ENCODE measurements at places on chromosomes 2 and 18.

DNA sequence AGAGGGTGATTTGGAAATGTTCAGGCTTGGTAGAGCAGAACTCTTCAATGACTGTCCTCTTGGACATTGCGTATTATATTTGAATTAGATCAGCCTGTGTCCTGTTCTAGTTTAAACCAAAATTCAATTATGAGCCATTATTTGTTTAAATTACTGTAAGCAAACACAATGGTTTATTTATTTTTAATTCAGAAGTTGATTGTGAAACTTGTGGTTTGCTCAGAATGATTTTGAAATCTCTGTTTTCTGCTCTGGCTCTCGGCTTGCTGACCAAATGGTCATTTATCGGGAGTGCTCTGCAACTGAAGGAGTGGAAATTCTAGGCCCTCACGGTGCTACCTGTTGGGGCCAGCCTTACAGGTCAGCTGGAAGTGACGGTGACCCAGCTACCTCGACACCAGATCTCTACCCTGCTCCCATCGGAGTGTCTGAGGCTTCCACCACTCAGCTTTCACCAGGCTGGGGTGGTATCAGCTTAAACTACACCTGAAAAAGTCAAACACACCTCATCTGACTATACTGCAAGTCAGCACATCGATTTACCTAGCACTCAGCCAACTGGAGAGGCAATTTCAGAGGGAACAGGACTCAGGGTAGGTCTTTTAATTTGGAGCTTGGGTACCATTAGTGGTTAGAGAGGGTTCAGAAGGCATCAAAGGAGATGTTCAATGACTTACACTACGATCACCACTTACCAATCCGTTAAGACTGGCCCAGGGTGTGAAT lies 36.8 kb upstream of the GPD2 start:
- no peak for DNase-seq

GRCh38 chr2:226399006-226399405 lies 400.6 kb downstream of the IRS1 start:
- DNase-seq, result no peak

- DNase-seq, result no peak
These were observed 117.0 kb downstream of the STK39 start for GRCh38 chr2:168130346-168130745.

DNA sequence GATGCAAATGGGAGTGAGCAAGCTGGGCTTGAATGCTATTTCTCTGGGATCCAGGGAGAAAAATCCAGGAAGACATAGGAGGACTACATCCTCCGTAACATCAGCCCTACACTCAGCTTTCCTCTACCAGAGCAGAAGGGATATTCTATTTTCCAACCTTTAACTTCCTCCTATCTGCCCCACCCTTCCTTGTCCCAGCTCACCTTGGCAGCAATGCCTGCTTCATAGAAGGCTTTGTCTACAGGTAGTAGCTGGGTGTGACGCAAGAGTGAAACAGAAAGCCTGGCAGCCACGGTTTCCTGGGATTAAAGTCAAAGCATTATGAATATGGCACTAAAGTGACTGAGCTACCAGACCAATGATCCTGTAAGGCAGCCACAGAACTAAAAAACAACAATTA lies 3.9 kb downstream of the KRTCAP3 start:
- DNase-seq, result no peak

- DNase-seq, result no peak
These were observed 74.5 kb downstream of the SPRED2 start for GRCh38 chr2:65357959-65358294.

DNA sequence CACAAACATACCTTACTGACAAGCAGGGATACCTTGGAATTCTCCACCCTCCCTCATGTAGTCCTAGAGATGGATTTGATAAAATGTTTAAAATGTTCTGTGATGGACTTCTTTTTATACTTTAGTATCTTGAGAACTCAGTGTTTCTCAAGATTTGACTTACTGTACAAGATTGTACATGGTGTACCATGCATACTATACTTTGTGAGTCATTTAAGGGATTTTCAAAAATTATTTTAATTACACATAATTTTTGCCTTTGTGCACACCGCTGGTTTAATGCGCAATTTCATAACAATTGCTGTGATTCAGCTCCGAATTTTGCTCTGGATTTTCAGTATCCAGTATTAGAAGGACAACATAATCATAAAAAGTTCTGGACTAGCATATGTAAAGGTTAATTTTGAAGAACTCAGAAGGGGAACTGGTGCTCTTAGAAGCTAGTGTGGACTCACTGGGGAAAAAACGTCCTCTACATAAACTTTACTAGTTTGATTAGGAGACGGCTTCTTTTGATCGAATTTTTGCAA lies 78.6 kb upstream of the ACSL3 start:
- DNase-seq, result no peak

GRCh38 chr2:237075749-237076599 lies 9.7 kb upstream of the COPS8 start:
- no peak for DNase-seq

DNA sequence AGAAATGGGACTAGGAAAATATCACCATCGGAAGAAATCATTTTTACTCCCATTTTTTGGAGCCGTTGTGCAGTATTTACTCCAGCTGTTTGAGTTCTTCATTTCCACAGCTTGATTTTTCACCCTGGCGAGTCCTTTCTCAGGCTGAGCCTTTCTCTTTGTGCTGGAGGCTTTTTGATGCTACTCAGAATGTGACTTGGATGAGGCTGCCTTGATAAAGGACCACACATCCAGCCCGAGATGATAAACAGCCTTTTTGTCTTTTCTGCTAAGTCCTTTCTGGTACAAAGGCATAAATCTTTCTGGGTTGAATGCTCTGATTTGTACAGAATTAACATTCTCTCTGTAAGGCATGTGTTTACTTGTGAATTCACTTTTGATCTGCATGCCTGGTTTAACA lies 17.6 kb upstream of the CTDP1 start:
- no peak for DNase-seq

- no peak for DNase-seq
These were observed 1089.9 kb upstream of the SLC39A10 start for GRCh38 chr2:194566907-194567660.

DNA sequence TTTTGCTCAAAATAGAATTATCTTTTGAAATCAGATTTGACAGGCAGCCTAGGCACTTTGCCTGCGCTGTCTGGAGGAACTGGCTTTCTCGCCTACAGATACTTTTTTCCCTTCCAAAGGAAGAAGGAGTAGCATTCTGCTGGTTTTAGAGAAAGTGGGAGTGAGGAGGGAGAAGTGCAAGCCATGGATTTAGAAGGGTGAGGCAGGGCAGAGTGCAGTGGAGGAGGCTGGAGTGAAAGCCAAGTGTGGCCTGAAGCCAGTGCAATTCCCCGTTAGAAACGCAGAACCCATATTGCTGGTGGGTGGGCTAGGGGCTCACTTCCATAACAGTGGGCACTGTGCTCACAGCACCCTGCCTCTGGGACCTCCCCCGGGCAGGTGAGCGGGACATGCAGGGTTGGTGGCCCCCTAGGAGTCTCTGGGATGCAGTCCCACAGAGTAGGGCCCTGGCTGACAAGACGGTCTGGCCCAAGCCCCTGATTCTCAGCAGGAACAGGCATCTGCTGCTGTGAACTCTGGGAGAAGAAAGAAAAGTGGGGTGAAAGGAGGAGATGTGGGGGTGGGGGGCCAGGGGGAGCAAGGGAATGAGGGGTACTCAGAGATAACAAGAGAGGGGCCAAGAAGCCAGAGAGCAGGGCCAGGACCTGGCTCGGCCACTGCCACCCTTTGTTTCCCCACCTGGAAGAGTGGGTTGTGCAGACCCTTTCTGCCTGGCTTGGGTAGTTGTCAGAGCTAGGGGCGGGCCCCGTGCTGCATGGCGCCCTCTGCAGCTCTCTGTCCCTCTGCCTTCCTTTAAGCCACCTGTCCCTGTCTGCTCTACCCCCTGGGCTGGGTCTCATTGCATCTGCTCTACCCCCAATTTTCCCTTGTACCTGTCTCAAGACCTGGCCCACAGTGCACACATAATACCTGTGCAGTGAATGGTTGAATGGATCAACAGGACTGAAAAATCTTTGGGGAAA lies 273.5 kb upstream of the HS6ST1 start:
- DNase-seq, result no peak

GRCh38 chr2:105373895-105374401 lies 24.9 kb downstream of the FHL2 start:
- DNase-seq, result no peak

GRCh38 chr18:75213611-75214331 lies 3.2 kb downstream of the TSHZ1 start:
- no peak for DNase-seq

DNA sequence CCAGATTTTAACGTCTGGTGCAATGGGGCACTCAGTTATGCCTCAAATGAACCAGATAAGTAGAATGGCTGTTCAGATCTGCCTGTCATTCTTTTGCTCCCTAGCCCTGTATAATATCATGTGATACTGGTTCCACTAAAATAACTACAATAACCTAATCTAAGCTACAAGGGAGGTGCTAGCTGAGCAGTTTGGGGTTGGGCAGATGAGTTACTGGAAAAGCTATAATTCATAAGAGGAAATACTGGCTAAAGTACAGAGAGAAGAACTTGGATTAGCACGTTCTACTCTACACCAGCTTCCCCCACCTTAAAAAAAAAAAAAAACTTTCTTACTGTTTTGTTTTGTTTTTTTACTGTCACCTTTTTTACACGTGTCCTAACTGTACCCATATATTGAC lies 183.3 kb upstream of the NRP2 start:
- DNase-seq, result no peak

DNA sequence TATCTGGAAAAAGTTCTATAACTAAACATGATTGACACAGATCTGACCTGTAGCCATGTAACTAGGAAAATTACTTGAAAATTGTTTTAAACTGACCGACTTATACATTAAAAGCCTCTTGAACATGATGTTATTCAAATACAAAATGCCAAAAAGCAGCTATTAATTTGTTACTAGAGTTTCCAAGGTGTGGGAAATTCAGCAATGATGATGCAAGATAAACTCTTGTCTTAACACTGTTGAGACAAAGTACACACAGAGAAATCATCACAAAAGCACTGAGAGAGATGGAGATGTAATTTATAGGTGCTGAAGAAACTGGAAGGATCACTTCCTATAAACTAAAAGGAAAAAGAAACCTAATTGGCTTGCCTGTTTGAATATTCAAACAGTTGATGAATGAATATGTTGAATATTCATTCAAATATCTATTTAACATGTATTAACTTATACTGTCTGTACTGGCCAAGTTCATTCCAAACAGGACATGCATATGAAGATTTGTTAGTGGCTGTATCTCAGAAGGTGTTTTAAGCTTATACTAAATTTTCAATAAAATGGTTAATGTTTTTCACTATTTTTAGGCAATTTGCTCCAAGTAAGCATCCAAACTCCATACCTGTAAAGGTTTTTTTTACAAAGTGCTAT lies 34.6 kb upstream of the WDR75 start:
- no peak for DNase-seq

DNA sequence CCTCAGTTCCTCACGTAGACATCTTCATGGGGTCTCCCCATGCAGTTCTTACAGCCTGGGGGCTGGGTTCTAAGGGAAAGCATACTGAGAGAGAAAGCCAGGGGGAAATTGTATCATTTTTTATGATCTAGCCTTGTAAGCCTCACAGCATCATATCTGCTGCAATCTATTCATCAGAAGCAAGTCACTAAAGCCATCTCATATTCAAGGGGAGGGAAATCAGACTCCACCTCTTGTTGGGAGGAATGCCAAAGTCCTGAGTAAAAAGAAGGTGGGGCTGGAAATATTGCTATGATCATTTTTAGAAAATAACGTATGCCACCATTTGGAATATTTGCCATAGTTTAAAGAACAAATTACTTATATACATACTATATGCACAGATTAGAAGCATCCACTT lies 304.6 kb downstream of the TXNL1 start:
- DNase-seq, result no peak

DNA sequence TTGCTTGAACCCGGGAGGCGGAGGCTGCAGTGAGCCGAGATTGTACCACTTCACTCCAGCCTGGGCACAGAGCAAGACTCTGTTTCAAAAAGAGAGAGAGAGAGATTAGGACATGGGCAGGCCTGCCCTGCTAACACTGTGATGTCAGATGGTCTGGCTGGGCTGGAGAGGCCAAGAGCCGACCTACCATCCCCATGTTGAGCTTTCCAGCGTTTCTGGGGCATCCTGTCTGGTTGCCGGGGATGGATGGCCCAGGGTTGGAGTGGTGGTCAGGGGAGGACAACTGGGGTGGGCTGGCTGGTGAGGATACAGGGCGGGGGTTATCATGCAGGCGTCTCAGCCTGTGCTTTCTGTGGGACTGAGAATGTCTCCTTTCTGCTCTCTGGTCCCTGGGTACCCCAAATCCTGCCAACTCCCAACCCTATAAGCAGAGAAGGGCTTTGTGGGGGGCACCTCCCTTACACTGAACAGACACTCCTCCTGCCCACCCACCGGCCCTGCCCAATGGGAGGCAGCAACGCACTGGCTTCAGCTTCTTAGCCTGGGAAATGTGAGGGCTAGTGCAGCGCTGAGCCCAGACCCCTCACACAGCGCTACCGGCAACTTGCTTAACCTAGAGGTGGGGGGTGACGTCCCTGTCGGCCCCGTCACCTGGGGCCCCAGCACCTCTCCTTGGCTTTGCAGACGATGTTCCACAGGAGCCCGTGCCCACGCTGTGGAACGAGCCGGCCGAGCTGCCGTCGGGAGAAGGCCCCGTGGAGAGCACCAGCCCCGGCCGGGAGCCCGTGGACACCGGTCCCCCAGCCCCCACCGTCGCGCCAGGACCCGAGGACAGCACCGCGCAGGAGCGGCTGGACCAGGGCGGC lies 5.4 kb downstream of the SNORC start:
- no peak for DNase-seq

- DNase-seq, result no peak
These were observed 35.3 kb downstream of the MMADHC start for GRCh38 chr2:149552226-149552625.

- no peak for DNase-seq
These were observed 25.7 kb downstream of the DIS3L2 start for GRCh38 chr2:231987124-231987727.

GRCh38 chr18:54389143-54389505 lies 31.4 kb downstream of the C18orf54 start:
- DNase-seq, result no peak

GRCh38 chr2:230457073-230457768 lies 41.2 kb downstream of the SP100 start:
- no peak for DNase-seq

- DNase-seq, result no peak
These were observed 51.5 kb upstream of the RGPD4 start for GRCh38 chr2:107775211-107775610.

- DNase-seq, result no peak
These were observed 204.8 kb upstream of the GALNT5 start for GRCh38 chr2:157052685-157053224.

- no peak for DNase-seq
These were observed 59.9 kb downstream of the CRIM1 start for GRCh38 chr2:36415381-36416022.

- no peak for DNase-seq
These were observed 1.5 kb downstream of the ERBB4 start for GRCh38 chr2:212536817-212537725.

GRCh38 chr2:183149489-183149888 lies 25.2 kb downstream of the NUP35 start:
- no peak for DNase-seq

GRCh38 chr18:1133541-1133940 lies 228.9 kb downstream of the ADCYAP1 start:
- DNase-seq, result no peak

GRCh38 chr2:159531475-159531874 lies 84.9 kb downstream of the BAZ2B start:
- DNase-seq, result no peak

GRCh38 chr2:196555161-196555560 lies 84.4 kb upstream of the CCDC150 start:
- DNase-seq, result no peak

GRCh38 chr18:26460449-26461091 lies 87.8 kb downstream of the KCTD1 start:
- no peak for DNase-seq
